ENCODE measurements at places on chromosomes 6 and 20.
A peak's percentile ranks its signal among the peaks of the same experiment; 100 is the strongest.

DNA sequence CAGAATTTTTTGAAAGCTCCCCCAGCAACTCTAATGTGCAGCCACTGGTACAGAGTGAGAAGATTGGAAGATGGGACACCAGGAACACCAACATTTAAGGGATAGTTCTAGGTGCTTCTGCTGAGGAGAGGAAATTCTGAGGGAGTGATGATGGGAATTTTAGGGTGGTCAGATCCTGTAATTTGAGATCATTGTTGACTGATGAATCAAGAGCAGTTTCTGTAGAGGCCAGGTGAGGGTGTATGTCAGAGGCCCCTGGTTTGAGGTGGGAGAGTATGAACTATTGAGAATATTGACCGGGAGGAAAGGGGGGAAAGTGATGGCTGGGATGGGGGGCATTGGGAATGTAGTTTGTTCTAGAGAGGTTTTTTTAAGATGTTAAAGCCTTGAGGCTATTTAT is 47.2 kb downstream of the PTPRA start:
- DNase-seq: no peak

DNA sequence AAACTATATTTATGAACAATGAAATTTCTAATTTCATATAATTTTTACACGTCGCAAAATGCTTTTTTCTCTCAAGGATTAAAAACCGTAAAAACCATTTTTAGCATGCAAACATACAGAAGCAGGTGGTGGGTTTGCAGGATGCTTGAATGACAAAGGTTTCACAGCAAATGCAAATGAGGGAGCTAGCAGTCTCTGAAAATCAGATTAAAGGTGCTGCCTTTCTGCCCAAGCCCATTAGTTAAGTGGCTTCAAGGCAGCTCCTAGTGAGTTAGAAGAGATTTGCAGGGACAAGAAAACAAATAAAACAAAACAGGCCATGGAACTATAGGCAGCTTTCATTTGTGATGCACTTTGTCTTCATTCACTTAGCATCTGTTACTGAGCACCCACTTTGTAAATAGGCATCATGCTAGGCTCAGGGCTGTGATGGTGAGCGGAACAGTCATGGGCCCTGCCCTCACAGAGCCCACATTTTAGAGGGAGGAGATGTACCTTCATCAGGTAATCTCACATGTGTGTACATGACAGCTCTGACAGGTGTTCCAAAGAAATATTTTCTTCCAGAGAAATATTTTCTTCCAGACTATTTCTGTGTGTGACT is 29.5 kb downstream of the NAPB start:
- no peak for DNase-seq

GRCh38 chr6:88179692-88180091 is 13.5 kb upstream of the CNR1 start:
- DNase-seq: no peak

DNA sequence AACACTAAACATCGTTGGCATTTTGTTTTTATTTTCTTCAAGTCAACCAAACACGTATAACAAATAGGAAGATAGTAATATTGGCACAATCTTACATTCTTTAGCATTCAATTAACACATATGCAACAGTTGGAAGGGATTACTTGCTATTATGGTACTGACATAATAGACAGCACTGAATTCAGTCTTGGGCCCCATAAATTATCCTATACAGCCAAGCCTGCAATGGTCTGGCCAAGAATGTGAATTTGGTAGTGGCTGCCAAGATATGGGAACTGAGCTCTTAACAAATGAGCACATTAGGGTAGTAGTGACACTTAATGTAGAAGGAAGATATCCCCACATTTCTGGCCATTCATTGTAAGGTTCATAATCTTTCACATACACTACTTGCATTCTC is 44.8 kb upstream of the ARHGAP18 start:
- DNase-seq: no peak

DNA sequence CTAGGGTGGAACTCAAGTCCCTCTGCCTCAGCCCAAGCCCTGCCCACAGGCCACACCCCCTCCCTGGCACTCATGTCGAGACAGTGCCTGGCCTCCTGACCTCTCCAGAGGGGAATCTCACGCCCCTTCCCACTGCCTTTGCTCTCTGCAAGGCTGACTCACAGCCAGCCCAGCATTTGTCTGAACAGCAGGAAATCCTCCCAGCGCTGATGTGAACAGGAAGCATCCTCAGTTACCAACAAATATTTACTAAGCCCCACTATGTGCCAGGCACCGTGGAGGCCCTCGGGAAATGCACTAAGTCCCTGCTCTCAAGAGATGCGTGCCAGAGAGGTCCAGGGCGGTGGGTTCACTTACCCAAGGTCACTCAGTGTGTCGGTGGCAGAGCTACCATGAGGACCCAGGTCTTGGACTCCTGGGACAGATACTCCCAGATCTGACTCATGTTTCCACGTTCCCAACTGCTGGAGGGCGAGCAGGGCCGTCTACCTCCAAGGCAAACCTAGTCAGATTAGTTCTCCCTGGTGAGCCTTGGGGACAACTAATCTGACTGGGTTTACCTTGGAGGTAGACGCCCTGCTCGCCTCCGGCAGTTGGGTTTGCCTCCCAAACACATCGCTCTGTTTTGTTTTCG is 7.8 kb downstream of the ADA start:
- DNase-seq: no peak

DNA sequence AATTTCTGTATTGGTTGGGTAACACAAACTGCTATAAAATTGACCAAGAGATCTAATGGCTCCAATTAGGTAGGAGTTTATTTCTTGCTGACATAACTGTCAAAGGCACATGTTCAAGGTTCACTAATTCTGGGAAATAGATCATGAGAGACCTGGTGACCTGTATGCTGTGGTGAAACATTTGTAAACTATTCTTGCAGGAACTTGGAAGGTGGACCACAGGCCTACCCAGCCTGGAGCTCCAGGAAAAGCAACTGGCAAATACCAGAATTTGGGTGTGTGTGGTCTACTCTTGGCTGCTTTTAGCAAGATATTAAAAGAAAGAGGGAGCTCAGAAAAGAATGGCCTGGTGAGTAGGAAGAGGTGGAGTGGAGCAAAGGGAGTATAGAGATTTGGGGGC is 184.6 kb downstream of the QKI start:
- DNase-seq: no peak

DNA sequence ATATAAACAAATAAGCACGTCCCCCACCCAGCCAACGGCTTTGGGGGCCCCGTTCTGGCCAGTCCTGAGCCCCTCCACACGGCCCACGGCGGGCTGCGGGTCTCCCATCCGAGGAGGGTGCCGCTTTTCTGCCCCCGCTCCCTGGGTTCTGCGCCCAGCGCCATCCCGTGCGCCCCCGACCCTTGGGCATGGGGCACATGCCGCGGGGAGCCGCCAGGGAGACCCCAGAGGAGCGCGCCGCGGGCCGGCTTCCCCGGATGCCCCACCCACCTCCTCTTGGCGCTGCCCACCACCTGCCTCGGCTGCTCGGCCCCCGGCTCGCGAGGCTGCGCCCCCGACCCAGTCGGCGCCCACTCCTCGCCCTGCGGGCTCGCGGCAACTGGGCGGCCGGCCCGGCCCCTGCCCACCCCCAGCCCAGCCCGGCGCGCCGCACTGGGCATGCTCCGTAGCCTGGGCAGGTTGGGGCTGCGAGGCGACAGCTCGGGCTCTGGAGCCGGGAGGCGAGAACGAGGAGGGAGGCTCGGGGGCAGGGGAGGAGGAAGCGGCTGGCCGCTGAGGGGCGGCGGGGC is 570 bp upstream of the PLCB4 start:
- DNase-seq: no peak

GRCh38 chr6:168971549-168971948 is 282.1 kb downstream of the THBS2 start:
- DNase-seq: no peak

DNA sequence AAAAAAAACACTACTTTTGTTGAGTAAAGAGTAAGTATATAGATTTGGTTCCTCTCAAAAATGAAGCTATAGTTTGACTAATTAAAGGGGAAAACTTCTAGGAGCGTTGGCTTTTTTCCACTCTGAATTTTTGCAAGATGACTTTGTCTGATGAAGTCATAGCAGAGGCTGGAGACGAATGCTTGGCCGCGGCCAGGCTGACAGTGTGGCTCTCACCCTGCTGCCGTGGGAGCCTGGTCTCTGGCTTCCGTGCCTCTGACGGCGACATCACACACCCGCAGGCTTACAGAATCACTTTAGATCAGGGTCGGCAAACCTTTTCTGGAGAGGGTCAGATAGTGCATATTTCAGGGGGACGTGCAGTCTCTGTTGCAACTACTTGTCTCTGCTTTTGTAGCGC is 145.0 kb downstream of the PHACTR3 start:
- no peak for DNase-seq

GRCh38 chr6:22888163-22888752 is 318.9 kb downstream of the HDGFL1 start:
- peak; percentile 35 for DNase-seq

DNA sequence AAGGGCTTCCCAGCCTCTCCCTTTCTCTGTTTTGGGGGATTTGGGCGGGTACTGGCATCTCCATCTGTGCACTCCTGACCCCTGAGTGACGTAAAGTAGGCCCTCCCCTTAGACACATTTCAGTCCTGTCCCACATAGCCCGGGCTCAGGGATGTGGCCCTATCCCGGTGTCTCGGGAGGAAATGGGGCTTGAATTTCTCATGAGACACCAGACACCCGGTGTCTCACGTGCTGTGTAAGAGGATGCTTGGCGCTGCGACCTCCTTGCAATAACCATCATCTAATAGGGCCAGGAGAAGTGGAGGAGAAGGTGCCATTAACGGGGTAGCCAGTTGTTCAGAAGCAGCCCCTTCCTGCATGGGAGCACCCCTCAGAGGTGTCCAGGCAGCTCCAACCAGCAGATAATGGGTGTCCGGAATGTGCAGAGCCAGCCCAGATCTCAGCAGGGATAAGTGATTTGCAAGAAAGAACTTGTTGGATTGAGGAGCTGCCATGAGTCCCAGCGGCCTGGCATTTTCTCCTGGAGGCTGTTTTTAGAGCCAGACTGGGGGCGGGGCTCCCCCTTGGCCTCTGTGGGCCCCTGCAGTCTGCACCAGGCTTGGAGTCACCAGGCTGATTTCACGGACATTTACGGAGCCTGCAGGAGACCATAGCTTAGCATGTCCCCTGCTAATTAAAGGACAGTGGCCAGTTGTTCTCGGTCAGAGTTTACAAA is 372.0 kb downstream of the PREX1 start:
- DNase-seq: no peak

GRCh38 chr6:39772559-39773273 is 19.5 kb upstream of the DAAM2 start:
- no peak for DNase-seq

DNA sequence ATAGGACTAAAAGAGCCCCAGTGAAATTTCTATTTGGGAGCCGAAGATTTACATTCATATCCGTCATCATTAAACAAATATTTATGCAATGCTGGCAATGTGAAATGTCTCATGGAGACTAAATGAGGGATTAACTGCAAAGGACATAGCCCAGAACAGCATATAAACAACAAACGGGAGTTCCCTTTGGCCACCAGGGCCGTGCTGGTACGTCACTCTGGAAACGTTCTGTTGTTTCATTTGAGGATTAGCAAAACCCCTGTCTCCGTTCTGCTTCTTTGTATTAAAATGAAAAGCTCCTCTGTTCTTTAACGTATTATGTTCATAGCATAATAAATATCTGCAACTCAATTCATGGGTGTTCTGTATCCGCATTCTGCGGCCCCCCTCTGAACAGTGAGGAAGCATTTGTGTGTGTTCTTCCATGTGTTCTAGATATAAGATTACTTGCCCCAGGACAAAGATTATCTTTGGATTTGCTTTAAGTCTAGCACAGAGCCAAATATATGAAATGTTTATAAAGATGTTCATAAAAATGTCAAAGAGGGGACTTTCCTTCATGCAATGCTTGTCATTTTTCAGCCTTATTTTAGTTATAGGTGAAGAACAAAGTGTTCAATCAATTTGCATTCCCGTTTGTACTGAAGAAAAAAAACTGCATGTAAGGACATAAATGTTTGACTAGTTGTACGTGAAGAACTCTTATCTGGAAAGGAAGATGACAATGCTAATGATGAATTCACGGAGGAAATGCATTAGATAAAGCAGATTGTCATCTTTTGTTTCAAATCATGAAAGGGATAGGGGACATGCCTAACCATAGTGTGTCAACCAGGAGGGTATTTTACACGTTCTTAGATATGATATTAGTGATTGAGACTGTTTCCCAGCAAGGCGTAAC is 90.0 kb upstream of the TNFAIP3 start:
- DNase-seq: no peak

DNA sequence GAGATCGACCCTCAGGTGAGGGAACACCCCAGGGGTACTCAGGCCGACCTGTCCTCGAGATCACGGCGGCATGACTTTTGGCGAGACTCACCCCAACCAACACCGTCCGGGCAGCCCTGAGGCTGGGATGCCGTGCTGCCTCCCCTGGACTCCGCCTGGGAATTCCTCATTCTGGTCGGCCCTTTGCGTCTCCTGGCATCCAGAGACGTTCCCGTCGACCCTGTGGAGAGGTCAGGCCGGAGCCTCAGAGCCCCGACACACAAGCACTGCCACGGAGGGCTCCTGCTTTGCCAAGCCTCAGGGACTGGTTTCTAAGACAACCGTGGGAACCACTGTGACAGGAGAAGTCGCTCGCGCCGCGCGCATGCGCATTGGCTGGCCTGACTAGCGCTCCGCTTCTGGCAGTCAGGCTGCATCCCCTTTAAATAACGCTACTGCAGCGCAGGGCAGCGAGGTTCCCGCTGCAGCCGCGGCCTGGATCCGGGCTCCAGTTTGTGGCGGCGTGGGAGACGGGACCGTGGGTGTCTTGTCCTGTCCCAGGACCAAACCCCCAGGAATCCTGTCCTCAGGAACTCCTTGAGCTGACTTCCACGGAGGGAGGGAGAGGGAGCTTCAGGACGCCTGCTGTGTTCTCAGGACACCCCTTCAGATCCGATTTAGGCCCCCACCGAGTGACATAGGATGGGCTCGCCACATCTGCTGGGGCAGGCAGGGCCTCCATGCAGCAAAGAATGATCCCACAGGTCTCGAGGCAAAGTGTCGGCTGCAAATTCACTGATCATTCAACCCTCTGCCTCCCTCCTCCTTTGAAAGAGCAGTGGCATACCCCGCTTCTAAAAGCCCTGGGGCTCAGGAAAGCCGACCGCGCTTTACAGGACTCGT is 163.2 kb upstream of the ZNF337 start:
- DNase-seq: no peak

Data from SHP77 treated with DMSO at 0.1 percent for 48 hours (cell line).